WERI-Rb-1 (cell line): ENCODE measurements at places on chromosomes 11 and 22.

- no peak for DNase-seq
Observed at GRCh38 chr11:95187723-95188122, 43.3 kb downstream of the SESN3 start.

DNA sequence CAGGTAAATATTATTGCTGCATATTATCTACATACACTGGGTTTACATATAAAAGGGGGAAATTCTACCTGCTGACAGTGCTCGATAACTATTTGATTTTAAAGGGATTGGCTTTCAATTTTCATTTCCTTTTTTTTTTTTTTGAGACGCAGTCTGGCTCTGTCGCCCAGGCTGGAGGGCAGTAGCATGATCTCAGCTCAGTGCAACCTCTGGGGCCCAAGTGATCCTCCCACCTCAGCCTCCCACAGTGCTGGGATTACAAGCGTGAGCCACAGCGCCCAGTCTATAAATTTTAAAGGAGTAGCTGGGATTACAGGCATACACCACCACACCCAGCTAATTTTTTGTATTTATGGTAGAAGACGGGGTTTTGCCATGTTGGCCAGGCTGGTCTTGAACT, 3.2 kb upstream of the PCF11 start:
- DNase-seq, result no peak

DNA sequence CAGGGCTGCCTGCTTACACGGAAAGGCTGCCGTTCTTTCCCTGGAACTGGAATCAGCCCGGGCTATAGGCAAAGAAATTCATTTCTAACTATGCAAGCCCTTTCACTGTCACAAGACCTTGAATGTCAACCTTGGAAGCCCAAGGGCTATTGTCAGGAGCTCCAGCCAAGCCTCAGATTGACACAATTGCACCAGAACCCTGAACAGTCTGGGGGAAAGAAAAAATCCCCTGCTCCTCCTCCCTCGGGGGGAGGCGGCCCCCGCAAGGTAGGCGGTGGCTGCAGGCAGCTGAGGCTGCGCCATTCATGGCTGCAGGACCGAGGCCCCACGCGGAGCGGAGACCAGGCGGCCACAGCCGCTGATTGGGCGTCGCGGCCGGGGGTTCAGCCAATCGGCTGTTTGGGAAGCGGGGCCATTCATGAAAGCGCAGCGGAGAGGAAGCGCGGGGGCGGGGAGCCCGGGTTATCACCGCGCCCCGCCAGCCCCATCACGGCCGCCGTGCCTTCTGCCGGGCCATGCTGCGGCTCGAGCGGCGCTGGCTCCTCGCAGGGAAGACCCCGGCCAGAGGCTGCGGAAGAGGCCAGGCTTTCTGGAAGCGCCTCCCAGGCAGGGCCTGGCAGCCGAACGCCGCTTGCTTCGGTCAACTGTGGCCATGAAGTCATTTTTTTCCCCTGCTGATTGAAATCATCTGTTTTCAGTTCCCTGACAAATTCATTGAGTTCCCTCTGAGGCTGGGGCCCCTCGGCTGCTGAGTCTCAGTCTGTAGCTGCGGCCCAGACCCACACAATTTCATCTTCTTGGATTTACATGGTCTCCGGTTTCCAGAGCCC, 38.1 kb upstream of the LINC01488 start:
- DNase-seq, result peak; percentile 83

- no peak for DNase-seq
Observed at GRCh38 chr22:48320683-48321451, 1506.8 kb downstream of the BRD1 start.

GRCh38 chr11:29343465-29344333, 673.1 kb downstream of the KCNA4 start:
- DNase-seq, result peak; percentile 73

GRCh38 chr11:5247472-5248192, 2.0 kb downstream of the HBG1 start:
- no peak for DNase-seq

- no peak for DNase-seq
Observed at GRCh38 chr11:20474882-20475517, 87.5 kb downstream of the PRMT3 start.

GRCh38 chr11:116792869-116793771, 1.4 kb upstream of the APOA5 start:
- DNase-seq, result no peak

DNA sequence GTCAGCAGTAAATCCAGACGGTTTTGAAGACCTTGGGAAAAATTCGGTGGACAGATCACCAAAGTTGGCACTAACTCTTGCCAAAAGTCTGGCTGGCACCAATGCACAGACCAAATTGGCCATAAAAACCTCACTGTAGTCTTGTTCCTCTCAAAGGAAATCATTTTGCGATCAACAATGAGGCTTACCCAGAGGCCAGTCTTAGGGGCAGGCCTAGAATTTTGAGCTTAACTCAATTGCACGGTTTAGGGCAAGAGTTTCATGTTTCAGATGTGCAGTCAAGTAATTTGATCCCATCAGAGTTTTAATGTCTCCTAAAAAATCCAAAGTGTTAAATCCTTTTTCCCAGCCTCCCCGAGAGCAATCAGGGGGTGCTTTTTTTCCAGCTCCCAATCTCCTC, 19.0 kb downstream of the MPPED2 start:
- DNase-seq, result no peak

DNA sequence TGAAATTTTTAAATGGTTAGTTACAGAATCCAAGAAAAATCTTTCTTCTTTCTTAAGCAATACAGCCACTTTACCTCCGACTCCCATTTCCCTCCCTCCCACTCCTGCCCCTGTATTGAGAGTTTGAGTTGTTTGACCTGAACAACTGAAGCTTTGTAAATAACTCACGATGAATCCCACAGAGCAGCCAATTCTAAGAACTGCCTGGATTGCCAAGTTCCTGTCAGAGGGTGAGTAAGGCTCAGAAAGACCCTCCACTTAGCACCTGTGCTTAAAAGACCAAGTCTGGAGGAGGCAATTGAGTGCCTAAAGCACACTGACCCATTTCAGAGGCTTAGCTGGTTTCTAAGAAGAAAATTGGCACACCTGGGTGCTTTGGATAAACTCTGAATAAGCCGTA, 158.5 kb downstream of the MSANTD4 start:
- no peak for DNase-seq

DNA sequence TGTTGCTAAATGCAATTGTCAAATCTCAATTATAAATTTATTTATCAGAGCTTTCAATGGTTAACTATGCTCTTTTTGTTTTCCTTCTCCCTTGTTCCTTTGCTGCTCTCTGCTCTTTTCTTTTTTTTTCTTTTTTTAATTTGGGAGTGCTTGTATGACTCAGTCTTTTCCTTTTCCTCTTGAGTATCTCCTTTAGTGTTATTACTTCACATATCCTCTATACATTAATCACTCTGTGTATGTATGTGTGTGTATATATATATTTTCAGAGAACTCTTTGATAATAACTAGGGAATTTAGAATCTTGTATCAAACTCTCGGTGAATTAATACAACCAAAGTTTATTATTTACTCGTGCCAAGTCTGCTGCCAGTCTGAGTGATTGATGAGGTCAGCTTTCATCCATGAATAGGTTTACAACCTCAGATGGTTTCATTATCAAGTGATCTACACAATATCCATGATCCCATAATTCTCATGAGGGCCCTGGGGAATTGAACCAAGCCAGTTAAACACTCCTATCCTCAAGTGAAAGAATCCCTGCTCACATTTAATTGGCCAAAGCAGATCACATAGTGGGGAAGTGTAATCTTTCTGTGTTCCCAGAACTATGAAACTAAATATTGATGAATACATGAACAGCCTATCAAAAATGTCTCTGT, 743.4 kb upstream of the CNTN5 start:
- DNase-seq, result no peak

DNA sequence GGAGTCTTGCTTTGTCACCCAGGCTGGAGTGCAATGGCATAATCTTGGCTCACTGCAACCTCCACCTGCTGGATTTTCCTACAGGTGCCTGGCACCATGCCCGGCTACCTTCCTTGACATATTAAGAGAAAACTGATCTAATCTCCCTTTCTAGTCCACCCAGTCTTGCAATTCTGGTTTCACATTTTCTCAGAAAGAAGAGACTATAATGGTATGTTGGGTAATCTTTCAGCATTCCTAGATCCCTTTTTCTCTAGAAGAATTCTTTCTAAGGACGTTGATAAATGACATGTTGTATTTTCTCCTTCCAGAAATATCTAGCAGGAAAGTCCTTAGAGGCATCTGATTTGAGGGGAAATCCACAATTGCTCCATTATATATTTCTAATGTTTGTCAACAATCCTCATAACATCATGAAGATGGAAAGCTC, 10.4 kb upstream of the HSPA8 start:
- no peak for DNase-seq

DNA sequence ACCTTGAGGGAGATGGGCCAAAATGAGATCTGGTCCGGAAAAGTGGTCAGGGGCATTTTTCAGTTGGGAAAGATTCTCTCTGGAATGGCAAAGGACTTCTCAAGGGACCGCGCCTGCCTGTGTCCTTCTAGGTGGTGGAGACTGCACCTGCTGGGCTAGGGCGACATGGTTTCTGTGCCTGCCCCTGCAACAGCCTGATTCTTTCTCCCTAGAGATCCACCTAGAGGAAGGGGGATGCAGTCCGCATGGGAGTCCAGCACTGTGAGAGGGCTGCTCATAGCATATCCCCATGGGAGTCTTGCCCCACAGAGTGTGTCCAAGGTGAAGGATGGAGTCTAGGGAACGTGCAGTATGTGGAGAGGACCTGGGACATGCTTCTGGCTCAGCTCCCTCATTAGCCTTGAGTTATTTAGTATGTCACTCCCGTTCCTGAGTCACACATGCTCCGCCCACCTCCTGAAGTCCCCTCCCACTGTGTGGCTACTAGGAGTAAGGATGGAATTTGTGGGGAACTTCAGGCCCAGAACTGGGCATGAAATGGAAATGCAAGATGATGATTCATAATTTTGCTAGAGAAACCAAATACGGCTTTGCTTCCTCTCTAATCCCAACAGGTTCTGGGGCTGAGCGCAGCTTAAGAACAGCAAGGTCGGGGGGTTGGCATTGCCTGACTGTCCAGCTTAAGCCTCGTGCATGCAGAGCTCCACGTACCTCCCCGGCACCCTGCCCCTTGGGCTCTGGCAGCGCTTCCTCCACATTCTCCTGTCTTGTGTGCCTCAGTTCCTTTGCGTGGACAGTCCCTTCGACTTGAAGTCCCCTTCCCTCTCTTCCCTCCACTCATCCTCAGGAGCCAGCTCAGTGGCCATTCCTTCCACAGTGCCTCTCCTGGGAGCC, 35.0 kb downstream of the GRIK4 start:
- peak; percentile 57 for DNase-seq

GRCh38 chr11:8971196-8971923, 7.1 kb upstream of the TMEM9B start:
- no peak for DNase-seq

DNA sequence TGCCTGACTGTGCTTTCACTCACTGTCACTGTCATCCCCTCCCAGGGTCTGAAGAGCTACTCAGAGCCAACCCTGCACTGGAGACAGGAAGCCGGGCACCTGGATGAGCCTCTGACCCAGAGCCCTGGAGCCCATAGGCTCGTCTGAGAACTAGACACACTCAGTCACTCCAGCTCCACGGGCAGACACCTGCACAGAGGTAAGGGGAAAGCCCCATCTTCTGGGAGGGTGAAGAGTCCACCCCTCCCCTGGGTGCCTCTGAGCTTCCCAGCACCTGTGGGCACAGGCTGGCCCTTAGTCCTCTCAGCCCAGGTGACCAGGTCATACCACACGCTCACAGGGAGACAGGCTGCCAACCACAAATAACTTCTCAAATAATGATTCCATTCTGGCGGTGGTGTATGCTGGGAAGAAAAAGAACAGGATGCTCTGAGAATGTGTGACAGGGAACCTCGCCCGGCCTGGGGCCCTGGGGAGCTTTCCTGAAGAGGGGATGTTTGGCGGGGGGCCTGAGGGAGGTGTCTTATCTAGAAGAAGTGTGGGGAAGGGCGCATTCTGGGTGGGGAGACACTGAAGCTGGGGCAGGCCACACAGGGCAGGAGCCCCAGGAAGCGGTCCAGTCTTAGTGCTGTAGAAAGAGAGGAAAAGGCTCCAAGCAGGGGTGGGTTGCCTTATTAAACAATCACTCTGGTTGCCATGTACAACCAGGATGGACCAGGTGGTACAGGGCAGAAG, 5.3 kb downstream of the CCDC157 start:
- DNase-seq, result no peak

- DNase-seq, result no peak
Observed at GRCh38 chr11:1442163-1442562, 44.4 kb downstream of the MOB2 start.

- DNase-seq, result no peak
Observed at GRCh38 chr11:16338393-16338792, 18.0 kb downstream of the SOX6 start.

- DNase-seq, result no peak
Observed at GRCh38 chr22:35629406-35630216, 12.5 kb upstream of the MB start.

GRCh38 chr22:24833881-24834495, 28.0 kb downstream of the SGSM1 start:
- DNase-seq, result peak; percentile 55

DNA sequence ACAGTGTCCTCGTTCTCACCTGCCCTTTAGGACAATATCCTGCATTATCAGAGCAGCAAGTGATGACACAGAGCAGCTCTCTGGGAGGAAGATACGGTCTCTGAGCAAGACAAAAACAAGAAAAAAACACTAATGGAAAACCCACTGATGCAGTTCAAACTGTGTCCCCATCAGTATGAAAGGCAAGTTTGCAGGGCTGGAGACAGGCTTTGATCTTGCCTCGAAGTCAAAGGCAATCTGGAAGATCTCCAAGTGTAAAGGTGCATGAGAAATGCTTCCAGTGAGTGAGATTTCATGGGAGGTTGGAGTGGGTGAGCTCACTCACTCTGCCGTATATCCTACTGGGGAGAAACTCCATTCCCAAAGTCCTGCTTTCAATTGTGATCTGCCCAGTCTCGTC, 157.5 kb downstream of the KIRREL3 start:
- DNase-seq, result no peak

GRCh38 chr11:100273066-100273815, 413.8 kb upstream of the ARHGAP42 start:
- DNase-seq, result no peak

DNA sequence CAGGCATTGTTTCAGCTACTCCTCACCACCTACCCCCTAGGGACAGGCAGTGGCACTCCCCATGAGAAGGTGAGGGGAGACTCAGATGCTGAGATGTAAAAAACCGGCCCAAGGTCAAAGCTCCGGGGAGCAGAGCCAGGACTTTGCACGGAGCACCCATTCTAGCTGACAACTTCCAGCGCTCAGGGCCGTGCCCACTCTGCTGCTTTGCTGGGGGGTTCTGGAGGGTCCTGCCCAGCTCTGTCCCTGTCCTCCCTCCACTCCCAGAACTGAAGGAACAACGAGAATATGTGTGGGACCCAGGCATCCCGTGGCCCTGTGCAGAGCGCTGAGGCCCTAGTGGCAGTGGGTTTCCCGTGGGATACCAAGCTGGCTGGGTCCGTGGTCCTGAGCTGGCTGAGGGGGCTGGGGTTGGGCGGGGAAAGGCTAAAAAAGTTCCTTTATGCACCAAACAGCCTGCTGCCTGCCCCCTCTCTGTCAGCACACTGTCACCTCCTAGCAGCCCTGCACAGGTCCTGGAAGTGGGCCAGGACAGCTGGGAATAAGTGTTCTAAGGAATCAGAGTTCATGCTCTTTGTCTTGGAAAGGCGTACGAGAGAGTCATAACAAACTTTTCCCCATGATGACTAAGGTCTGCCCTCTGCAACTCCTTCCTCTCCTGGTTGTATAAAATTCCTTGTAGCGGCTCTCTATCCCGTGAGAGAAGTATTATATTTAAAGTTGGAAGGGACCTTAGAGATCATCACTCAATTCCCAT, 1.9 kb downstream of the MS4A10 start:
- no peak for DNase-seq

GRCh38 chr11:11528986-11529385, 92.8 kb downstream of the GALNT18 start:
- DNase-seq, result no peak

GRCh38 chr22:46763051-46763705, 728 bp downstream of the TBC1D22A start:
- no peak for DNase-seq

GRCh38 chr22:43500792-43501785, 89.3 kb downstream of the MPPED1 start:
- no peak for DNase-seq
